ENCODE measurements at places on chromosomes 2 and 18. TPM values are rescaled to one million over a fixed set of nuclear protein-coding genes. Genes with fewer than 3 reads are reported as not detected.

DNA sequence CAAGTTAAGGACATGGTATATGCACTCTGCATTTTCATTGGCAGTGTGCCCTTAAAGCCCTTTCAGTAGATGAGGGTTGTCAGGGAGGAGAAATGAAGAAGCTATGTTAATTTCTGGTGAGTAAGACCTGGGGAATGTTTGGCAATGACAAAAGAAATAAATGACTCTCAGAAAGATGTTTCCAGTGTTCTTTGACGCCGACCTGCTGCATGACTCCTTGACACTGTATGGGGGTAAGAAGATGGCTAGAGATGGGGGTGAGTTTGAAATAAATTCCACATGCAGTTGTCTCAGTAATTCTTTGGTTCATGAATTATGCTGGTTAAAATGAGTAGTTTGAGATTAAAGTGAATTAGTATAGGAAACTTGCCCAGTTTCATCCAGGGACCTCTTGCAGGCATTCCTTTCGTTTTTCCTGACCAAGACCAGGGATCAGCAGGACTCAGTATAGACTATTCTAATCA, 5.9 kb downstream of the CCDC121 start:
- H3K4me3 ChIP-seq: no peak overlapping the region
- no peak overlapping the region for H3K27ac ChIP-seq
- H3K27me3 ChIP-seq: no peaks in the 10 kb centered on the region
- DNase-seq: no peak

- H3K27me3 ChIP-seq: peaks cover 26% of the 10 kb centered on the region
- peak; percentile 62 for DNase-seq
Observed at GRCh38 chr18:80159713-80160636, 50.9 kb downstream of the ADNP2 start.

GRCh38 chr2:238938401-238939055, 90.6 kb downstream of the TWIST2 start:
- DNase-seq: no peak
- no peaks in the 10 kb centered on the region for H3K36me3 ChIP-seq
- H3K4me3 ChIP-seq: no peak overlapping the region
- no peaks in the 10 kb centered on the region for H3K4me1 ChIP-seq
- no peak overlapping the region for H3K27ac ChIP-seq

DNA sequence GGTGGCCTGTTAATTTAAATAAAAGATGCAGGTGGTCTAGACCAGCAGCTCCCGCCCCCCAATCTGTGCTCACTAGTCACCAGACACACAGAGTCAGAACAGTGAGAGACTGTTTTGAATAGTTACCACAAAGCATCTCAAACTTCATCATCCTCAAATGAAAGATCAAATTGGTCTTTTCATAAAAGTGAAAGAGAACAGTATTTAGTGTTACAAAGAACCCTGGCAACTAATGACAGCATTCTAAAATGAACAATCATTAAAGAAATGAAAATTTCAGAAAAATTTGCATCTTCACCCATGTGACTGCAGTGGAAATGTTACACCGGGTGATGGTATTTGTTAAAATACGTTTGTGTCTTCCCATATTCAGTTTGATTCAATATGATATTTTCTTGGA, 65.5 kb upstream of the PMAIP1 start:
- peaks cover 6% of the 10 kb centered on the region for H3K4me1 ChIP-seq
- DNase-seq: no peak
- no peak overlapping the region for H3K27ac ChIP-seq
- H3K27me3 ChIP-seq: no peaks in the 10 kb centered on the region
- H3K36me3 ChIP-seq: no peaks in the 10 kb centered on the region
- H3K4me3 ChIP-seq: no peak overlapping the region

SLC9A2 gene
- not detected for total RNA-seq
